ENCODE measurements at places on chromosomes 16 and 17. TPM values are rescaled to one million over a fixed set of nuclear protein-coding genes. Genes with fewer than 3 reads are reported as not detected.

The CACNA1H gene
- 12.6 TPM for total RNA-seq

The USP6 gene
- total RNA-seq, result 0.20 TPM

The GLTPD2 gene
- total RNA-seq, result not detected

The COIL gene
- total RNA-seq, result 17.1 TPM

The HSD11B2 gene
- 7.5 TPM for total RNA-seq

The CES3 gene
- not detected for total RNA-seq

The MARVELD3 gene
- 3.0 TPM for total RNA-seq

The DHRS7C gene
- 15.9 TPM for total RNA-seq

The KRTAP4-3 gene
- 2.0 TPM for total RNA-seq

GRCh38 chr16:26546573-26546972, 520.2 kb upstream of the C16orf82 start:
- no peak for DNase-seq

DNA sequence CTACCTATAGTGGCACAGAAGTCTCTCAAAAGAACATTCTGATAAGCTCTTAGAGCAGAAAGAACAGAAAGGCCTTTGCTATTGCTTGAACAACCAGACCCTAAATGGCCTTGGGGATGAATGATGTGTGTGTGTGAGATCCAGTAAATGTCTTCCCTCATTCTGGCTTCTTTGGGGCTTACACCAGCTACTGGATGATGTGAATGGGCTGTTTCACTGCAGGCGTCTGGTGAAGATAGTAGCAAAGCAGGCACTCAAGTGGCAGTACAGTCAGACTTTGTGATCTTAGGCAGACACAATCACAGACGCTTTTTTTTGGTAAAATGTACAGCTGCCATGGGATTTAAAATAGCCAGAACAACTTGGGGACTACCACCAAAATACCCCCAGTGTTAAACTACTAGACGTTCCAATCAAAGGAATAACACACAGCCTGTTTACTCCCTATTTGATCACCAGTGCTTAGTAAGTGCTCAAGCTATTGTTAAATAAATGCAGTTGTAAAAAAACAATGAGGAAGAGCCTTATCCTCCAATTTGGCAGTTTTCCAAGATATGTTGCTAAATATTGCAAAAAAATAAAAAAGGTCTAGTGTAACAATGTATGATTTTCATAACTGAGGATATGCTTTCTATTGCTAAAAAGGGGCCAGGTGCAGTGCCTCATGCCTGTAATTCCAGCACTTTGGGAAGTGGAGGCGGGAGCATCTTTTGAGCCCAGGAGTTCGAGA, 17.9 kb downstream of the NDUFAB1 start:
- no peak for DNase-seq

DNA sequence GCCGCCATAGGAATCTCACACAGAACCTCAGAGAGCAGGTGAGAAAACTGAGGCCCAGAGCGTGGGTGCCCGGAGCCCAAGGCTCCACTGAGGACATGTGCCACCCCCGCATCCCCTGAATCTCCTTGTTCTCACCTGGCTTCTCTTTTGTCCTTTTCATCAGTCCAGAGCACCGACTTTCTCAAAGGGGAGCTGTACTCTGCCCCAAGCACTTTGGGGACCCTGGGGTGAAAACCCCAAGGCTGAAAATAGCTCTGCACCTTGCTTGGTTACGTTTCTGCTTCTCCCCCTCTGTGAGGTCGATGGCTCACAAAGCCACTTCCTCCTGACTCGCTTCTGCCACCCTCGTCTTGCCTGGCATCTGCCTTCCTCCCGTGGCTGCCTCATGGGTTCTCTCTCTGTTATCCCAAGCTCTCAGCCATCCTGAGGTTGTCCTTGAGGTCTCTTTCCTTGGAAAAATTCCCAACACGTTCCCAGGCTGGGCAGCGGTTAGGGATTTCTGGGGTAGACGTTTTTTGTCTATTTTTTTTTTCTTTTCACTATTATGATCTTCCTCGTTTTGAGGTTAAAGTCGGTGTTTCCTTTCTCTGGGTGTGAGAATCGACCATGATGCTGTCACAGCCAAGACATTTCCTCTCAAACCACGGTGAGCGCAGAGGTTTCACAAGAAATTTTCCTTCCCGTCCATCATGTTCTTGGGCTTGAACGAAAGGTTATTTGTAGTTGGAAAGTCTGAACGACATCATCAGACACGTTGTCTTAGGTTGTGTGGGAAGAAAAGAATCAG, 37.2 kb downstream of the IRF8 start:
- no peak for DNase-seq

- no peak for DNase-seq
These were observed 16.1 kb downstream of the KCNJ16 start for GRCh38 chr17:70091005-70091568.

GRCh38 chr16:19601083-19601976, 45.8 kb downstream of the VPS35L start:
- DNase-seq, result peak; percentile 21

DNA sequence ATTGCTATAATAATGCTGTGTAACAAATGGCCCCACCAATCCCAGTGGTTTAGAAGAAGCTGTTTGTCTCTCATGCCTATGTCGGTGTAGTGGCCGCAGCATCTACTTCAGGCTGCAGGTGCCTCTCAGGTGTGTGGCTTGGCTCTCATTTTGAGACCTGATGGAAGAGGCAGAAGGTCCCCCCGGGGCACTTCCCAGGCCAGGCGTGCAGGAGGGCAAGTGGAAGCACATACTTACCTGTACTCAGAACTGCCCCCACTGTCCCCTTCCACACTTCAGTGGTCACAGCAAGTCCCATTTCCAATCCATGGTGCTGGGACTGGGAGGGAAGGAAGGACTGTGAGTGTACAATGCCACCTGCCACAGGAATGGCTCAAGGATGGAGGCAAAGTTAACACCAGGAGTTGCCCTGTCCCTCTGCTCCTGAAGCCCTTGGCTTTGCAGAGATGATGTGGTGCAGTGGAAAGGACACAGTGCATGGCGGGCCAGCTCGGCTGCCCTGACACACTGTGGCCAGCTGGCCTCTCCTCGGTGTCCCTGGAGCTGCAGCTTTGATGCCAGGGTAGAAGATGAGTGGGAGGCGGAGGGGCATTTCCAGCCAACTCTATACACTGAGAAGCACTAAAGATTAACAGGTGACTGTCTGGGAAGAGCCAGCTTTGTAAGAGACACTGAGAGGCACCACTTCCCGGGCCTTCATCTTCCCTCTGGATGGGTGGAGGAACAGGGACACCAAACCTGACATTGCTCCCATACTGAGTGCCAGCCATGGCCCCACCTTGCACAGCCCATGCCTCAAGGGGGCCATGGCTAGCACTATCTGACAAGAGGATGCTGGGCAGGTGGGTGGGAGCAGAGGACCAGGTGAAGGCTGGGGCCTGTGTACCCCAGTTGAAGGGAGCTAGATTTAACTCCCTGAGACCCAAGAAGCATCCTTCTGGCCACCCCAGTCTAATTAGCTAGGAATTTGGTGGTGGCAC, 105.9 kb downstream of the METRNL start:
- no peak for DNase-seq

GRCh38 chr16:47213761-47214440, 70.2 kb upstream of the NETO2 start:
- no peak for DNase-seq

DNA sequence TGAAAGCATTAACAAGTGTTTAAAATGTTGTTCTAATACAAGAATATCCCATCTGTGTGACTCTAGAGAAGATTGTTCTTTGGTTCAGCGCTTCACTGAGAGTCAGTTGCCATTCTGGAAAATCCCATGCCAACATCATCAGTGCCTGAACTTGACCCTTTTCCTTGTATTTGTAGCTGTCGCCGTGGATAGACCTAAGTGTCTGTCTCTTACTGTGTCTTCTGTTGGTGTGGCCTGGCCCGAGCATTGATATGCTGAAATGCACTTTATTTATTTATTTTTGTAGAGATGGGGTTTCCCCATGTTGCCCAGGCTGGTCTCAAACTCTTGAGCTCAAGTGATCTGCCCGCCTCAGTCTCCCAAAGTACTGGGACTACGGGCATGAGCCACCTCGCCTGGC, 76.0 kb downstream of the MYH11 start:
- DNase-seq, result no peak

GRCh38 chr16:59339871-59340270, 605.8 kb upstream of the GOT2 start:
- no peak for DNase-seq

DNA sequence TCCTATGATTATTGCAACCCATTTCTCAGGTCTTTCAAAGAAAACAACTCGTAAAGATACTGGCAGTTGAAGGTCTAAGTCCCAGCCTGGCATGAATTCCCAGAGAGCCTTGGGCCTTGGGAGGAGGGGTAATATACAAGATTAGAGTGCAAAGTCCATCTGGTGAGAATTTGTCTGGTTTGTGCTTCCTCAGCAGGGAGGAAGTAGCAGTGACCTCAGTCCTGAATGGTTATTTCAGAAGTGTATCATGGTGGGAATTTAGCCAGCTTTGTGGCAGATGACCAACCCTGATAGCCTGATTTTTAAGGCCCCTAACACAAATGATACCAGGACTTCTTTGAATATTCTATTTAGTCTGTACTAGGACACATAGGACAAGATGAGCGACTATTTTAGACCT, 151.2 kb upstream of the TBX2 start:
- DNase-seq, result no peak

GRCh38 chr17:4800462-4801196, 1.5 kb downstream of the C17orf114 start:
- no peak for DNase-seq

DNA sequence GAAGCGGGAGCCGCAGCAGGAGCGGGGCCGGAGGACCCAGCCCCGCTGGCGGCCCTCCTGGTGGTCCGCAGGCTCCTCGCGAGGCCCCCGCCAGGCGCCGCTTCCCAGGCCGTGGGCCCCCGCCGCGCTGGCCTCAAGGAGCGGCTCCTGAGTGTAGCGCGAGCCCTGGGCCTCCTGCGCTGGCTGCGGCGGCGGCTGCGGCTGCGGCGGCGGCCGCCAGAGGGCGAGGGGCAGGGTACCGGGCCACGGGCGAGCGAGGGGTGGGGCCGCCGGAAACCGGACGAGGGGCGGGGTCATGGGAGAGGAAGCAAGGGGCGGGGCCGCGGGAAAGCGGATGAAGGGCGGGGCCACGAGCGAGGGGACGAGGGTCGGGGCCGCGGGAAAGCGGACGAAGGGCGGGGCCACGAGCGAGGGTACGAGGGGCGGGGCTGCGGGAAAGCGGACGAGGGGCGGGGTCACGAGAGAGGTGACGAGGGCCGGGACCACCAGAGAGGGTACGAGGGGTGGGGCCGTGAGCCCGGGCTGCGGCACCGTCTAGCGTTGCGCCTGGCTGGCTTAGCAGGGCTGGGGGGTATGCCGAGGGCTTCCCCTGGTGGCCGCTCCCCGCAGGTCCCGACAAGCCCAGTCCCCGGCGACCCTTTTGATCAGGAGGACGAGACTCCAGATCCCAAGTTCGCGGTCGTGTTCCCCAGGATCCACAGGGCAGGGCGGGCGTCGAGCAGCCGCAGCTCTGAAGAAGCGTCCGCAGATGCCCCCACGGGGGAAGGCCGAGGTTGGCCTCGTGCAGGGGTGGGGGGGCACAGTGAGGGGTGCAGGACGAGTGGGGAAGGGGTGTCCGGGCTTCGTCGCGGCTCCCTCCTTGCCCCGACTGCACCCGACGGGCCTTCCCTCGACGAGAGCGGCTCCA, 1.7 kb downstream of the MYO15B start:
- peak; percentile 87 for DNase-seq

GRCh38 chr17:64709481-64709880, 47.4 kb upstream of the SMURF2 start:
- DNase-seq, result no peak

- DNase-seq, result no peak
These were observed 4.2 kb downstream of the KRT24 start for GRCh38 chr17:40699371-40699770.

- peak; percentile 44 for DNase-seq
These were observed 223.7 kb upstream of the AXIN2 start for GRCh38 chr17:65785109-65785508.

DNA sequence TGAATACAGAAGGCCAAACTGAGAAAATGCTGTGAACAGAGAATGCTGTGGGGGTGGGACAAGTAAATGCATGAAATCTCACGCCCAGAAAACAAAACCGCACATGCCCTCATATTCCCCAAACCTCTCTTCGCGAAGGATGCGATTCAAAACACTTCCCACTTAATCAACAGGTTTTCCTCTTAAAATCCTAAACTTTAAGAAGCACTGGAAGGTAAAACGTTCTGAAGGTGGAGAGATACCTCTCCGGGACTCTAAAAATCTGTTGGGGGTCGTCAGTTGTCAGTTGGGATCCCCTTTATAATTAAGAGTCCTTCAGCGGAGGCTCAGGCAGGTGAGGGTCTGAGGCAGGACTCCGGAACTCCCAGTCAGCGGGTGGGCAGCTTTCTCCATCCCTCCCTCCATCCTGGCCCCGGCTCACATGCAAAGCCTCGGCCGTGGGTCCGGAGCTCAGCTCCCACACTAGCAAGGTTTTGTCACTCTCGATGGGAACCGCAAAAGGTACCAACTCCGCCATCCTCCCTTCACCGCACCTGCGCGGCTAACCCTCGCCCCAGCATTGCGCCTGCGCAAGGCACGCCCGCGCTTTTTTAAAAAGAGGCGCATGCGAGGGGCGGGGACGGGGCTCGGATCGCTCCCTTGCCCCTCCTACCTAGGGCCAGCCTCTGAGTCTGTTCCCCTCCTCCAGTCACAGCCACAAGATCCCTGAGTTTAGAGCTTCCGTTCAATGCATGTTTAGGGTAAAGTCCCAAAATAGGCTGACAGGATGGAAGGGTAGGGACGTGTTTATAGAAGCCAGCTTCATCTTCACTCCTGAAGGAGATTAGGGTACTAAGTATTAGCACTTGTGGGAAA, at the start of gene RDM1:
TSS of gene RDM1 (minus strand) at position 563 of the 855 bp plus-strand sequence. CDS start at position 517, 46 bp downstream.
- peak; percentile 36 for DNase-seq

DNA sequence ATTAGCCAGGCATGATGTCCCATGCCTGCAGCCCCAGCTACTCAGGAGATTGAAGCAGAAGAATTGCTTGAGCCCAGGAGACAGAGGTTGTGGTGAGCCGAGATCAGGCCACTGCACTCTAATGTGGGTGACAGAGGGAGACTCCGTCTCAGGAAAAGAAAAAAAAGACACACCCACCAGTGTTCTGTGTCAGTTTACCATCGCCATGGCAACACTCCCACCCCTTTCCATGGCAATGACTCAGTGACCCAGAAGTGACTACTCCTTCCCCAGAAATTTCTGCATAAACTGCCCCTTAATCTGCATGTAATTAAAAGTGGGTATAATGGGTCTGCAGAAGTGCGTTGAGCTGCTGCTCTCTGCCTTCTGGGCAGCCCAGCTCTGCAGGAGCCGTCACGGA, 4.0 kb upstream of the ZC3H18 start:
- DNase-seq, result no peak
